NCI-H748 treated with DMSO at 0.1 percent for 48 hours (cell line): ENCODE measurements at places on chromosomes 12 and 14.

- DNase-seq = no peak
Observed at GRCh38 chr12:40331886-40332285, 107.1 kb downstream of the LRRK2 start.

DNA sequence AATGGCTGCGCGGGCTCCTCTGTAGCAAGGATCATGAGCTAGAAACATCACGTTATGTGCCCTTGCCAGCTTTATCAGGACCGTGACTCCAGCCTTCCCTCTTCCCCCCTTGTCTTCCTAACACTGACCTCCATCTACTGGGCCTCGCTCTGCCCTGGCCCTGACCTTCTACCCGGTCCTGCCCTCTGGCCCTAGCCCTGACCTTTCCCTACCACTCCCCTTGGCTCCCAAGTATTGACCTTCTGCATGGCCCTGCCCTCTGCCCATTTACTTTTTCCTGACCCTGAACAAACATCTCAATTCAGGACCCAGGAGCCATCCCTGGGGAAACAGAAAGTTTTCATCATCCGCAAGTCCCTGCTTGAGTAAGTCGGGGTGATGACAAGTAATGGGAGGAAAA is 2.0 kb downstream of the SOAT2 start:
- DNase-seq = no peak

GRCh38 chr12:93375906-93376305 is 1.8 kb upstream of the NUDT4 start:
- DNase-seq = no peak

GRCh38 chr12:116610971-116611541 is 51.9 kb downstream of the MAP1LC3B2 start:
- no peak for DNase-seq
